ENCODE measurements at places on chromosomes 3 and 15.

GRCh38 chr3:48595526-48596121, 495 bp upstream of the COL7A1 start:
- DNase-seq = no peak

- DNase-seq = no peak
Observed at GRCh38 chr3:54870423-54870822, 57.4 kb downstream of the LRTM1 start.

- DNase-seq = no peak
Observed at GRCh38 chr3:58563386-58564035, 13.7 kb downstream of the FAM107A start.

- no peak for DNase-seq
Observed at GRCh38 chr3:37993067-37993455, 2.5 kb downstream of the VILL start.

DNA sequence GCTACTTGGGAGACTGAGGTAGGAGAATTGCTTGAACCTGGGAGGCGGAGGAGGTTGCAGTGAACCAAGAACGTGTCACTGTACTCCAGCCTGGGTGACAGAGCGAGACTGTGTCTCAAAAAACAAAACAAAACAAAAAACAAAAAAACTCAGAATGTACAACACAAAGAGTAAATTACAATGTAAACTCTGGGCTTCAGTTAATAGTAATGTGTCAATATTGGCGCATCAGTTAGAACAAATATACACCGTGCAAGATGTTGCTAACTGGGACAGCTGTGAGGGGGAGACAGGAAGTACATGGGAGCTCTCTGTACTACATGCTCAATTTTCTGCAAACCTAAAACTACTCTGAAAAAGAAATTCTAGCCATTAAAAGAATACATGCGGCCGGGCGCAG, 23.5 kb upstream of the TRPM1 start:
- DNase-seq = no peak

DNA sequence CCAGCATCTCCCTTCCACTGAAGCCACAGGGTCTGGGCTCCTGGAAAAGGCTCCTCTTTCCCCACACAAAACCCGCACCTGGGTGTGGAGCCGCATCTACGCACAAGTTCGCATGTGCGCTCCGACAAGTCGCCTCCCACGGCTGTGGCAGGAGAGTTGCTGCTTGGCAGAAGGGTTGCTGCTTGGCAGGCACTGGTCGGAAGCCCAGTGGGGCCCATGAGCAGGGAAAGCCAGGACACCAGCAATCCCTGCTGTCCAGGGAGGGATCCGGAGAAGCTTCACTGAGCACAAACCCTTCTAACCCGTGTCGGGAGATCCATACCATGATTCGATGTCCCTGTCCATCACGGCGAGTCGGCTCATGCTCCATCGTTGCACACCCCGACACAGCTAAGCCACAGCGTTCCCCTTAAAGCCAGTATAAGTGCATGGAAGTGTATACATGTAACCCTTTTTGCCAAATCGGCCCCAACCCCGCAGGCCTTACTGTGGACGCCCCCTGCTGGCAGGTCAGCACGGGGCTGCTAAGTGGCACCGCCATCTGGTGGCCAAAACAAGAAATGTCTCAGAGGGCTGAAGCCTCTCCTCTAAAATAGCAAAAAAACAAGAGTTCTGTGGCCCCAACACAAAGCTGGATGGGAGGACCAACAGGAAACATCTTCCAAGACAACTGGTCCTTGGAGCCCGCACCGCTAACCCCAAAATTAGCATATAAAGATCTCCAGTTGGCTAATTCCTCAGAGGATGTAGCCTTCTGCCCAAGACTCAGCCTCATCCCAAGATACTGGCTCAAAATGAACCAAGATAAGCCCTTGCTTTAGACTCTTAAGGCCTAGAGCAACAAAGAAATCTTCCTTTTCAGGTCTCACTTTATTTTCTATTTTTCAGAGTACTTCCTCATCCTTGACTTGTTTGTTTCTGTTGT, 8.3 kb downstream of the ANKRD63 start:
- no peak for DNase-seq
